ENCODE measurements at places on chromosomes 12 and 14.

DNA sequence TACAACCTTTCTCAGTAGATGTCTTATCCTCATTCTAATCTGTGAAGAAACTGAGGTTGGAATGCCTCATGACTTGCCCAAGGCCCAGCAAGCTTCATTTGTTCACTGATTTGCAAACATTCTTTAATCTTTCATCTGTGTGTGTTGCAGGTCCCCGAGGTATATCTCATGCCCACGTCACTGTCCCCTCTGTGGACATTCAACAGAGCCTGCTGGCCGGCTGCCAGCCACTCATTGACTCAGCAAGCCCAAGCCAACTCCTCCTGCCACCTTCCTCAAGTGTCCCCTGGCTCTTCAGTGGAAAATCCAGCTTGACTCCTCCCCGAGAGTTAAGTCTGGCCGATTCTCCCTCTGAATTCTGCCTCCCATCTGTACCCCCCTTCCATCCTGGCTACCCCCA is 1.9 kb upstream of the DCAF4 start:
- no peak for DNase-seq

DNA sequence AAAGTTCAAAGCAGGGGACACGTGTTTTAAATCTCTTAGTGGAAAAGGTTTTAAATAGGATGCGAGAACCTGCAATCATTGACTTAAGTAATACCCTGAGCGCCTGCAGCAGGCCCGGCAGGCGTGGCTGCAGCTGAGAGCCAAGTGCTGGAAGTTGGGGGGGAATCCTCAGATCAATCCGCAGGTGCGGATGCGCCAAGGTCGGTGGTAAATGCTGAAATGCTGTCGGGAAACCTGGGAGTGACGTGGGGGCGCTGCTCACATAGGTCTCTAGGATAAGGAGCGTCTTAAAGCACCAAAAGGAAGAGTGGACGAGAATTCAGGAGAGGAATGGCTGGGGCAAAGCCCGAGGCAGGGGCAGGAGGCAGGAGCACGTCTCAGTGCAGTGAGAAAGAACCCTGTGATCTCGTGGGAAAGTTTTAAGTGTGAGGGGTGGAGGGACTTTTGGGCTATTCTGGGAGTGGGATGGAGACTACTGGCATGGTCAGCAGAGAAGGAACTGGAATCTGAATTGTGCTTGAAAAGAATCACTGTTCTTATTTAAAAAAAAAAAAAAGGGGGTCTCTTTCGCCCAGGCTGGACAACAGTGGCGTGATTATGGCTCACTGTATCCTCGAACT is 883 bp upstream of the CDCA4 start:
- DNase-seq = peak; percentile 39

- peak; percentile 74 for DNase-seq
These were observed at the start of gene DYRK2 for GRCh38 chr12:67648521-67649260. TSS of gene DYRK2 (plus strand) at chr12:67648745. CDS start at chr12:67649134, 389 bp downstream.

GRCh38 chr12:53538209-53538689 is 31.0 kb upstream of the NPFF start:
- DNase-seq = peak; percentile 77

- peak; percentile 91 for DNase-seq
These were observed 6.1 kb downstream of the SDR39U1 start for GRCh38 chr14:24436355-24437019.

GRCh38 chr14:89065879-89066278 is 241.4 kb downstream of the TTC8 start:
- no peak for DNase-seq

GRCh38 chr14:58722441-58722840 is 84.7 kb downstream of the DACT1 start:
- peak; percentile 50 for DNase-seq

DNA sequence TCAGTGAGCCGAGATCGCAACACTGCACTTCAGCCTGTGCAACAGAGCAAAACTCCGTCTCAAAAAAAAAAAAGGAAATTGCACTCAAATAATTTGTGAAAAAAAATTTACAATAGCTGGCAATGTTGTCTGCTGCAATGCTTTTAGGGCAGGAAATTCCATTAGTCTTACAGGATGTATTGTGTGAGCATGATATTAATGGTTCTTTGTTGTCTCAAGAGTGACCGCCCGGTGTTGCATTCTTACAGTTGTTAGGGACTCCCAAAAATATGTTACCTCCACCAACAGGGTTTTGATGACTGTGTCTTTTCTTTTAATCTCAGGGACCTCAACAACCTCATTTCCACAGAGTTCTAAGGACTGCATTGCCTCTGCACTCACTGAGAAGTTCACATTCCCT is 44.8 kb downstream of the PZP start:
- no peak for DNase-seq

GRCh38 chr14:99015833-99016232 is 256.2 kb downstream of the BCL11B start:
- DNase-seq = no peak

GRCh38 chr14:77339407-77339806 is 18.6 kb downstream of the GSTZ1 start:
- DNase-seq = peak; percentile 79

DNA sequence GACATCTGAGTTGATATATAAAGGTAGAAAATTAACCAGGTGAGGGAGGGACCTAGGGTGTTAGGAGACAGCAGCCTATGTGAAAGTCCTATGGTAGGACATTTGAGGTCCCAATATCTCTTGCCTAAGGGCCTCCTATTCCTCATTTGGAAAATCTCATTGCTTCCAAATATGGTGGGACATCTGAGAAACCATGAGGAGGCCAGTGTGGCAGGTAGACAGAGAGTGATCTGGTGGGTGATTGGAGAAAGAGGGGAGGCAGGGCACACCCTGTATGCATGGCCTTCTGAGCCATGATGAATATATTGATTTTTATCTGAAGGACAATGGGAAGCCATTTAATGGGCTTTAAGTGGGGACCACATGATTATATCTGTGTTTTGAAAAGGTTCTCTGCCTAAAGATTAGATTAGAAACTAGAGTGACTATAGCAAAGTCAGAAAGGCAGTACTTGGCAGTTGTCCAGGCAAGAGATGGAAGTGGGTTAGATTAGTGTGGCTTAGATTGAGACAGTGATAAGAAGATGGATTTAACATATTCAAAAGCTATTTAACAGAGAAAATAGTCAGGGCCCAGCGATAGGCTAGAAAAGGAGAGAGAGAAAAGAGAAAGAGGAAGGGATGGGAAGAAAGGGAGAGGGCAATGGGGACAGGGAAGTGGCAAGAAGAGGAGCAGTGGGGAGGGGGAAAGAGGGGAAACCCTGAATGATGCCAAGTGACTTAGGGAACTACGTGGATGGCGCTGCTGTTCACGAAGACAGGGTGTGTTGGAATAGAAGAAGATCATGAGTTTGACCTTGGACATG is 237.2 kb upstream of the SRRM4 start:
- DNase-seq = no peak

GRCh38 chr14:56199095-56199981 is 81.1 kb downstream of the PELI2 start:
- peak; percentile 97 for DNase-seq

DNA sequence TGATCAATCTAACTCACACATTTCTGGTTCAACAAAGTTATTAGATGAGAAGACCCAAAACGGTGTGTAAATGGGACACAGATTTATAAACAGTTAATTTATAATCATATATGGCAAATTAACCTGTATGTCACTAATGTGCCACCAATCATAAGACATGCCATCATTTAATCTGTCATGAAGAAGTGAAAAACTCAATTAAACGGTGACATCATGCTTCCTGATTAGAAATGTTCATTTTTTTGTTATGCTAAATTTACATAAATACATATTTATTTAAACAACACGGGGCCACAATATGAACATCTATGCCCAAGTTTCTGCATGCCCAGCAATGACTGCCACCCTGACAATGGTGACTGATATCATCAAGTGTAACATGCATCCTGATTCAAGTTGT is 164.1 kb upstream of the EEA1 start:
- DNase-seq = no peak

DNA sequence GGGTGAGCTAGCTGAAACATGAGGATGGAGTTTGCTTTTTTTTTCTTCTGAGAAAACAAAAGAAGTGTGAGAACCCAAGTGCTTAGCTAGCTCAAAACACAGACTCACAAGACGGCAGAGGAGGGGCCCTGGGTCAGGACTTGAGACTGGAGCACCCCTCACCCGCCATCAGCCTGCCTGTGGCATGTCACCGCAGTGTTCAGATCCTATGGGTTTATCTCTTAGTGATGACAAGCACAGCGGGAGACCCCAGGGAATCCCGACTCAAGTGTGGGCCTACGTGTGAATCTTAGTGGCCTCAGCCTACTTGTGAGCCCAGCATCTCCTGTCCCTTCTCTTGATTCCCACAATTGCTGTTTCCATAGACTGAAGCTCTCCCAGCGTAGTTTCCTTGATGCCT is 22.9 kb downstream of the DYRK4 start:
- no peak for DNase-seq

GRCh38 chr12:113974006-113974405 is 7.9 kb upstream of the RBM19 start:
- no peak for DNase-seq

DNA sequence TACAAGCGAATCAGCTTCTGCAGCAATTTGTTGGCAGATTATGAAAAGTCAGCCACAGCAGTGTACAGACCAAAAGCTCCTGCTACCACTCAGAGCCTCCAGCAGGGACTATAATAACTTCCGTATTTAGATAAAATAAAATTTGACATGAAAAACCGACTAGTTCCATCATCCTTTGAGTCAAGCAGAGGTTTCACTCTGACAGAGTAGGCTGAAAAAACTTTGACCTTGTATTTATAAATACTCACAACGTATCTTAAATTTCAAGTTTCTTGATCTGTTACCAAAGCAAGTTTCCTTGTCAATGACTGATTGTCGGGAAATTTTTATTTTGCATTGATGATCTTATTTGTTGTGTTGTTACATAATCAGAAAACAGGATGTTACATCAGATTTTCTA is 283.4 kb downstream of the DAD1 start:
- no peak for DNase-seq

DNA sequence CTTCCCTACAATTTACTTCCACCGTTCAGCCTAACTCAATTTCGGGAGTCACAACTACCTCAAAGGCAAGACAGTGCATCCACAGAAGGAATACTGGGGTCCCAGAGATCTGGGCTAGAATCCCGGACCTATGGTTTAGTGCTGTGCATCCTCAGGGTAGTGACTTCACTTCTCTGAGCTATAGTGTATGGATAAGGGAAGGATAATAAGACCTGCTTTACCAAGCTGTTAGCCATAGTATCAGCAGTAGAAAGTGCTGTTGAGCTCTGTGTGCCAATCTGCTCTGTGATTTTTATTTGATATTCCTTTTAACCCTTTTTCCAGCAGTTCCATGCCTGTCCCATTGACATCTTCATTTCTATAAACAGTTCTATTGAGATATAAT is 1044.3 kb downstream of the BCL11B start:
- no peak for DNase-seq

- DNase-seq = no peak
These were observed 407.8 kb upstream of the RGS6 start for GRCh38 chr14:71524320-71524982.

DNA sequence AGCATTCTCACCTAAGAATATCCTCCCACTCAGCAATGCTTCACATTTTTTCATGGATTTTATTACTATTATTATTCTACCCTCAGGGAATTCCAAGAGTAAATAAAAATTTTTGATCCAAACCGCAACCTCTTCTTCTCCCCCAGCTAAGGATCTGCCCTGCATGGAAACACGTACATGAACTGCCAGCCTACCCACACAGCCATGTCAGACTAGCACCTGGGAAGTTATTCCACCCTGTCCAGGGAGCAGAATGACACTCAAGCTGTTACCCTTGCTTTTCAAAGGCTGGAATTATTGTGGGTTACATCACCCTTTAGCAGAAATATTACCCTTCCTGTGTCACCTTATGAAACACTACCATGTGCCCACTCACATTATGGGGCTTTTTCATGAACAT is 227.3 kb upstream of the USP15 start:
- DNase-seq = no peak

DNA sequence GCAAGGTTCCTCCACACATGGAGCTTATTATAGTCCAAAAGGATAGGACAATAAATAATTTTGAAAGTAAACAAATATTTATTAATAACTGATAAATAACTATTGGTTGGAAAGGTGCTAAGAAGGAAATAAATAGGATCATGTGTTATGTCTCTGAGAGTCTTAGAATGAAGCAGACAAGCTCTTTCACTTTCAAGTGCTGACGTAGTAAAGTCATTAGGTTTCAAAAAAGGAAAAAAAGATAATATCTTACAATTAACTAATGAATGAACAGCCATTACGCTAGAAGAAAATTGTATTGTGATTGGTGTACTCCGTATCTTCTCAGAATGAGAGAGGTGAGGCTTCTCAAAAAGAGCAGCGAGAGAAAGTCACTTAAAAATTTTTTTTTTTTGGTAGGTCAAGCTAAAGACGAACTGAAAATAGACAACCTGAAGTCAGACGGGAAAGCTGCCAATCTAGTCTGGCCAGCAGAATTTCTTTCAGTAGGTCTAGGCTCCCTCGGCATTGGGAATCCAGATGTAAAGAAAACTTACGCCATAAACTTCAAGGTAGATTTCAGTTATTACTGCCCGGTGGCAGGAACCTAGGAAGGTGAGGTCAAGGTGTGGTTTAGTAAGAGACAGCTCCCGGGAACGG is 583 bp upstream of the LEMD3 start:
- no peak for DNase-seq

DNA sequence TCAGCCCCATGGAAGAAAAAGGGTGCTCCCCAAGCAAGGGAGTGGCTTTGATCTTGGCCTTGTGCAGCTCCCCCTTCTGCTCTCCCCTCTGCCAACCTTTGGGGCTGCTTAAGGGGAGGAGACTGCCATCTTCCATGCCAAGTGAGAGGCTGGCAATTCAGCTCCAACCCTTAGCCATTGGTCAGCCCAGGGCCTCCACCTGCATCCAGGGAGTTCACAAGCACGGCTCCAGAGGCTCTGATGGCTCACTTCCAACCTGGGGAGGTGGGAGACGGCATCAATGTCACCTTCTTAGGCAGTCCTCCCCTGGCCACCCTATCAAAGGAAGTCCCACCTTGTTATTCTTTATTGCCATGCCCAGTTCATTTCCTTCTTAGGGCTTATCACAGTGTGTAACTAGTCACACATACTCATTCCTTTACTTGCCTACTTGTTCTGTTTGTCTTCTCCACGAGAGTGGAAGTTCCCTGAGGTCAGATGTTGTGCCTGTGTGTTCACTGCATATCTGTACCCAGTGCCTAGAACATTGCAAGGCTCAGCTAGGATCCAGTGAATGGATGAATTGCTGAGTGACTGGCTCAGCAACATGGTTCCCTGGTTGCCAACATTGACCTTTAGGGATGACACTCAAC is 5.0 kb downstream of the HDAC7 start:
- no peak for DNase-seq

GRCh38 chr14:93984987-93985410 is 8.6 kb upstream of the ASB2 start:
- peak; percentile 66 for DNase-seq

Measured in cardiac fibroblast (primary cell).